ENCODE measurements at places on chromosomes 7 and 10.

DNA sequence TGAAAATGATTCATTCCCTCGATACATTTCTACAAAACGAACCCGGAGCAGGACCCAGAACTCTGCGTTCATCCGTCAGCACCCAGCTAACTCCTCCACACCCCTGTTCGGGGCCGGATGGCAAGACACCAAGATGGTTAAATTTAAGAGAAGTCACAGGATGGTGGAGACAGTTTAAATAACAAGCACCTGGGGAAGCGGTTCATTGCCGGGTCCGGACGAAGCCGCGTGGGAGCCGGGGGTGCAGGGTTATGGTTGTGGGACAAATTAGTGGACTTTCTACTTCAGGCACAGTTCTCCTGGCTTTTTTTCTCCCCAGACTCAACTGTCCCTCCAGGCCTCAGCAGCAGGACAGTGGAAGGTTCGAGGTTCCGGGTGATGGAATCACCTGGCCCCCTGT lies 45.4 kb downstream of the ASB13 start:
- DNase-seq = no peak

- DNase-seq = no peak
Observed at GRCh38 chr10:77609781-77610272, 27.8 kb downstream of the KCNMA1 start.

GRCh38 chr10:23439452-23439960 lies 631 bp downstream of the OTUD1 start:
- DNase-seq = peak; percentile 28

GRCh38 chr10:130141460-130141859 lies 5.3 kb downstream of the GLRX3 start:
- DNase-seq = no peak

- no peak for DNase-seq
Observed at GRCh38 chr7:24741679-24742505, 15.4 kb downstream of the GSDME start.

DNA sequence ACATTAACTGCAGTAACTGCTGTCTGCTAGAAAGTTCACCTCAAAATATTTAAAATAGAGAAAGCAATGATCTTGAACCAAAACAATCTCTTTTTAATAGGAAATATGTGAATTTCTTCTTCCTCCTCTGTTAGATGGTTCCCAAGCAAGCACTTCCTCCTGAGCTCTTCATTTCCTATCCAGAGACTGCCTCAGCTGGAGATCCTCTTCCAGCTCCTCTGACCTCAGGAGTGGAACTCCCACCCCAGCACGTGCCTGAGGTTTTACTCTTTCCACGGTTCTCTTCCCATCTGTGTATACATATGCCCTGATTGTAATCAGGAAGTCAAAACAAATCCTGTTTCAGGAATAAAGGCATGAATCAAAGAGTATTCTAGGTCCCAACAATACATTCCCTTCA lies 5.6 kb downstream of the DENND11 start:
- no peak for DNase-seq

GRCh38 chr7:39219869-39220268 lies 242.2 kb downstream of the POU6F2 start:
- no peak for DNase-seq

DNA sequence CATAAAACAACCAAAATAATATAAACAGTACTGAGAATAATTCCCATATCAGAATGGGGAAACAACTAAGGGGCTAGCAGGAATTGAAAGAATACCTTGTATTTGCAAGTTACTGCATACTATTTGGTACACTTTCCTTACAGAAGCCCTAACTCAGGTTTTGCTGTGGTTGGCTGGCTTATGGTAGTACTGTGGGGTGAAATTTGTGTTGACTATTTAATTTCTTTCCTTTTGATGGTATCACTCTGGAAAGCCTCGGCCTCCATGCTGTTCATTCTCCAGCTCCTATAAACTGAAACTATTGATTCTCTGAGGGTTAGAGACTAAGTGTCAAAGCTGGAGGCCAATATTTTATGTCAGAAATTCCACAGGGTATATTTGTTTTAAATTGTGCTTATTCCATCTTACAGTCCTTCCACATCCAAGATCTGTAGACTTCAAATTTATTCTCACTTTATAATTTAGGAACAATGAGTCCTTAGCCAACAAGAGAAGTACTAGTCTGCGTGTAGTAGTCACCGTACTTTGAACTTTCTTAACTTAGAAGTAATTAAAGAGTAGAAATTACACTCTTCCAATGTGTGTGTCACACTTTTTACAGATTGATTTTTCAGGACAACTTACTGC lies 13.4 kb downstream of the SKIDA1 start:
- DNase-seq = no peak

GRCh38 chr10:61935077-61935476 lies 33.6 kb downstream of the ARID5B start:
- DNase-seq = no peak

- DNase-seq = no peak
Observed at GRCh38 chr10:124020981-124021815, 72.2 kb downstream of the CHST15 start.

DNA sequence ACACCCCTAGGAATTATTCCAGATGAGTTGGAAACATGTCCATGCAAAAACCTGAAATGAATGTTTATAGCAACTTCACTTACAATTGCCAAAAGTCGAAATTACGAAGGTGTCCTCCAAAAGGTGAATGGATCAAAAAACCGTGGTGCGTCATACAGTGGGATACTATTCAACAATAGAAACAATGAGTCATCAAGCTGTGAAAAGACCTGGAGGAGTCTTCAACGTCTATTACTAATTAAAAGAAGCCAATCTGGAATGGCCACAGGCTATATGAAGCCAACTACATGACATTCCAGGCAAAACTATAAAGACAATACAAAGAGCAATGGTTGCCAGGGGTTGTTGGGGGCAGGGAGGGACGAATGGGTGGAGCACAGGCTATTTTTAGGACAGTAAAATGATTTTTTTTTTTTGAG lies 12.6 kb upstream of the PPP2R2D start:
- DNase-seq = no peak

DNA sequence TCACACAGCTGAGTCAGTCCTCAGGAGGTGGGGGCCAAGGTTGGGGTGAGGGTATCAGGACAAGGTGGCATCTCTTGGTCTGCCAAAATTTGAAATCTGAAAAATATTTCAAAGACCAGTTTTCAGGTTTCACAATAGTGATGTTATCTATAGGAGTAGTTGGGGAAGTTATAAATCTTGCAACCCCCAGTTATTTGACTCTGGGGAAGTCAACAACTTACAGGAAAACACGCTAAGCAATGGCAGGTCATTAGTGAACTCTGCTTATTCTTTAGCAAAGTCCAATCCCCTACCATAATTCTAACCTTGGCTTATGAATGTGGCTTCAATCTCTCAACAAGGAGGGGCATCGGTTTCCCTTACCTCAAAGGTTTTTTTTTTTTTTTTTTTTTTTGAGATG lies 94.9 kb downstream of the MARCHF5 start:
- DNase-seq = no peak

- no peak for DNase-seq
Observed at GRCh38 chr10:128307820-128308219, 181.6 kb upstream of the MKI67 start.

- no peak for DNase-seq
Observed at GRCh38 chr7:134155871-134156270, 28.7 kb downstream of the LRGUK start.

- DNase-seq = peak; percentile 29
Observed at GRCh38 chr10:132185601-132186487, 904 bp upstream of the DPYSL4 start.

DNA sequence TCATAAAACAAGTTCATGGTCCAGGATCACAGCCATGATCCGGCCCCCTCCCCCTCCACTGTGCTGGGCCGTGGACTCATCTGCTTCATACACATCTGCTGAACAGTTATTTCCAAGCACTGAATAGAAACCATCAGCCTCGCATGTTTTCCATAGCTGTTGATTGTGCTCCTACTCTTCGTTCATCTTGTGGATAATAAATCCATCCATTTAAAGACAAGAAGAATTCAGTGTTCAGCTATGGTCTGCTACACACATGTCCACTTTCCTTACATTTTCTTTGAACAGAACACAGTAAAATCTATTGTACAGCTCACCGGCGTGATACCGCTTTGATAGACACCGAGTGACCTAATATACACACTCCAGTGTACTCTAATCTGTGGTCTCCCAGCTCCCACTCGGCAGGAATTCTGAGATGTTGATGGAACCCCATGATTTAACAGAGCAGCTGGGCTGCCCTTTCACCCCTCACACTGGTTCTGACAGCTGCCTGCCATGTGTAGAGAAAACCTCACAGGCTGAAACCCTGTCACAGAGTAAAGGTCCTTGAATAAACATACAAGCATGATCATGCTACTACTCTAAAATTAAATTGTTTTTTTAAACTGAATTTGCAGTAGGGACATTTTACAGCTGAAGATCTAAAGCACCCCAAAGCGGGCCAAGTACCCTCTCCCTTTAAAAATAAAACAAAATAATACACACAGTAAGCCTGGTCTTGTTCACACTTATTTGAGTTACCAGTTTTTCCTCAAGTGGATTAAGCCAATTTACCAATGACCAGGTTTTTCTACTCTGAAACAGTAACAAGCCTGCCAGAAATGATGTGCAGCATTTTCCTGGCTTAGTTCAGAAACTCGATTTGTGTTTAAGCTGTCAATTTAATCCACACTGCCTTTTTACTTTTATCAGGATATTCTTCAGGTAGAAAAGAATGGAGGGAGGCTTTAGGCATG lies 95.1 kb upstream of the FZD1 start:
- no peak for DNase-seq

GRCh38 chr7:158778471-158778870 lies 50.8 kb downstream of the ESYT2 start:
- DNase-seq = no peak

DNA sequence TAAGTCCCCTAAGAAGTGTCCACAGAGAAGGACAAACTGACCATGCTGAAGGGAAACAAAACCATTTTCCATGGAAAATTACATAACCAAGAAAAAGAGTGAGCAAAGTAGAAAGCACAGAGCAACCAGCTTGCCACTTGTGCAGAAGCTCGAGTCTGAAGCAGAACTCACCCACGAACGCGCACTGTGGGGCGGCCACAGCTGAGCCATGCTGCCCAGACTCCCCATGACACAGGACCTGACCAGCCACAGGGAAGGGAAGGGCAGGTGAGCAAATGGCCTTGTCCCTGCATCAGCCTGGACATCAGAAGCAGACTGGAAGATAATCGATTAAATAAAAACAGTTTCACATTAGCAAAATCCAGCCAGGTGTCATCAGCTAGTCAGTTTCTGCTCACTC lies 95.7 kb downstream of the TCERG1L start:
- DNase-seq = no peak

DNA sequence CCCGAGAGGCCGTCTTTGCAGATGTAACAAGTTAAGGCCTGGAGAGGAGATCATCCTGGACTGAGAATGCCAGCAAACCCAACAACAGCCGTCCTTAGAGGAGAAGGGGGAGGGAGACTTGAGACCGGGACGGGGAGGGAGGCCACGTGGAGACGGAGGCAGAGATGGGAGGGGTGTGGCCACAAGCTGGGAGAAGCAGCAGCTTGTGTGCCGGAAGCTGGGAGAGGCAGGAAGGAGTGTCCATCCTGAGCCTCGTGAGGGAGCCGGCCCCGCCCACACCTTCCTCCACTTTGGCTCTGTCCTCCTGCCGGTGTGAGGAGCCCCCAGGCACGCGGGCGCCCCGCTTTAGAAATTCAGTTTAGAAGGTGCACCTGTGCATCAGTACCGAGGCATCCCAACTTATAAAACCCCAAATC lies 95.7 kb downstream of the DNAJB6 start:
- DNase-seq = no peak

DNA sequence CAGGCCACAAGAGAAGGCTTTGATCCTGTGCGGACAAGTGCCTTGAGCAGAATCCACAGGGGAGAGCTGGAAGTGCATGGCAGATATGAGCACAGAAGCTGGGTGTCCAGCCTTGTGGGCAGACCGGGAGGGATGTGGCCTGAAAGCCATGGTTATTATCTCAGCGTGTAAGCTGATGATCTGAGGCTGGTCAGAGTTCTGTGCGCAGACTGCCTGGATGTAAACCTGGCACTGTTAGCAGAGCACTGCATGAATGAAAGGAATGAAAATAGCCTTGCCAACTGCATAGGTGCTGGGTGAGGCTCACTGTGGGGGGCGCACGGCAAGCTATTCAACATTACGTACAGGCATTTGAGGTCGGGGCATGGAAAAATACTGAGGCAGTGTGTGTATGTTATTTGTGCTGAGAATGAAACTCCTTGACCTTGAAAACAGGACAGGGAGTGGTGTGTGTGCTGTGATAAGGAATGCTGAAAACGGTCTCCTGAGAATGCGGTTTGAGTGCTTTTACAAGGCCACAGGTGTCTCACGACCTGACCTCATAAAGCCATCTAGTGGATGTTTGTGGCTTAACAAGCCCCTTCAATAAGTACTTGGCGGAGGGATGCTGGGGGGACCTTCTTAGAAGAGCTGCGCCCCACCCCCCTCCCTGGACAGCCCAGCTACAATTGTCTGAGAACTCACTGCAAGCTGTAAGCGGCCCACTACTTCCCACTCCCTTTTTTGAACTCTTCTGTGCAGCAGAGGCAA lies 18.7 kb downstream of the AKR1C1 start:
- DNase-seq = no peak

GRCh38 chr10:102523250-102524029 lies 19.7 kb downstream of the SUFU start:
- DNase-seq = no peak
